Smooth muscle cell of the brain vasculature (primary cell): ENCODE measurements at places on chromosomes 13 and 19.
A peak's percentile ranks its signal among the peaks of the same experiment; 100 is the strongest.

GRCh38 chr19:43789029-43789428 lies 8.3 kb upstream of the KCNN4 start:
- DNase-seq = no peak

GRCh38 chr13:43089912-43090498 lies 66.6 kb downstream of the DNAJC15 start:
- DNase-seq = no peak

- no peak for DNase-seq
Measured at GRCh38 chr13:113405481-113406300, 41.8 kb upstream of the GRTP1 start.

DNA sequence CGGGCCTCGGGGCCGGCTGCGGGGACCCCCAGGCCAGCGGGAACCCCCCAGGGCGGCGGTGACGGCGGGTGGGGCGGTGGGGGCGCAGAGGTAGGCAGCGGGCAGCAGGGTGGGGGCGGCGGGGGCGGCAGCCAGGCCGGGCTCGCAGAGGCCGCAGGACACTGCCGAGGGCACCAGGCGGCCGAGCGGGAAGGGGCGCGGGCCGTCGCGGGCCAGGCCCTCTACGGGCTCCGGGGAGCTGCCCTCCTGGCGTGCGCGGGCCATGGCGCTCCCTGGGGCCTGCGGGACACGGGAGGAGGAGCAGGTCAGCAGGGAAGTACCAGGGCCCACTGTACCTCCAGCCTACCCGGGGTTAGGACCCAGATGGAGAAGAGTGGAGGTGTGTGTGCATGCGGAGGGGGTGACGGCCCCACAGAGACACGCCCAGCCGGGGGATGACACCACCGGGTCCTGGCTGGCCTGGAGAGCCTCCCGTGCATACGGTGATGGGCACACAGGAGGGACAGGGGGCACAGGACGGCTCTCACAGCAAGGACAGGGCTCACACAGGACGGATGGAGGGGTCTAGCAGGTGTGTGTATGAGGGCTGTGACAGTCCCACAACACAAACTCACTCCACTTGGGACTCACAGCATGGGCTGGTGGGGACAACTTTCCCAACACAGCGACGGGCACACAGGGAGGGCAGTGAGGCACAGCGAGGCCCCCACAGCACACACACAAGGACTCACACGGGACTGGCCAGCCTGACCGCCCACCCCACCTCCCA lies 2.6 kb downstream of the BBC3 start:
- DNase-seq = no peak

DNA sequence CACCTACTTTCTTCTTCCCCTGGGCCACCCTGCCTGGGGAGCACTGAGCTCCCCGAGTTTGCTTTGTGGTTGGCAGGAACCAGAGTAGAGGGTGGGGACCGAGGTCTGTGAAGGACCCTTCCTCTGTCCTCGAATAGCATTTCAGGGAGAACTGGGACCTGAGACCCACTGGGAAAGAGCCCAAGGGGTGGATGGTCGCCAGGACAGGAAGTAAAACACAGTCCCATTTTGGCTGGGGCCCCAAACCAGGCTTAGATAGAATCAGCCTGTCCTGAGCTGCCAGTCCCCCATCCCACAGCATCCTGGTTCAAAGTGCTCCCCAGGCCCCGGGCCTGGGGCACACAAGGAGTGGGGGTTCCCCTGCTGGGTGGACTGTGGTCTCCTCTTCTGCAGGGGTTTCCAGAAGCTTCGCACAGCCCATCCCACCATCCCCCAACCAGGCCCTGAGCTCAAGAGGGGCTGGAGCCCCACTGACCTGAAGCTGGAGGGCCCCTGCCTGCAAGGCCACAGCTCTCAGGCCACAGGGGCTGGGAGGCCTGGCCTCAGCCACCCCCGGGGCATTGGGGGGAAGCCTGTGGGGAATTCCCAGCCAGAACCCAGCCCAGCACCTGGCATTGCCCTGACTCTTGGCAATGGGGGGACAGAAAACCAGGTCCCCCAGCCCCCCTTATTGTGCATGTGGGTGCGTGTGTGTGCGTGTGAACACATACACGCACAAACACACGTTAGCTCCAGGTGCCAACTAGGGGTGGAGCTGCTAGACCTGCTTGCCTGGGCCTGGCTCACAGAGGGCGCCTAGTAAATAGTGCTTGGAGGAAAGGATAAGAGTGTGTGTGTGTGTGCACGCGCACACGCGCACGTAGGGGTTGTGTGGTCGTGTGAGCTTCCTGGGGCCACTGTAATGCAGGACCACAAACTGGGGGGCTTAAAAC lies 995 bp upstream of the MKNK2 start:
- no peak for DNase-seq

GRCh38 chr13:39847336-39847735 lies 191.9 kb downstream of the COG6 start:
- DNase-seq = no peak

DNA sequence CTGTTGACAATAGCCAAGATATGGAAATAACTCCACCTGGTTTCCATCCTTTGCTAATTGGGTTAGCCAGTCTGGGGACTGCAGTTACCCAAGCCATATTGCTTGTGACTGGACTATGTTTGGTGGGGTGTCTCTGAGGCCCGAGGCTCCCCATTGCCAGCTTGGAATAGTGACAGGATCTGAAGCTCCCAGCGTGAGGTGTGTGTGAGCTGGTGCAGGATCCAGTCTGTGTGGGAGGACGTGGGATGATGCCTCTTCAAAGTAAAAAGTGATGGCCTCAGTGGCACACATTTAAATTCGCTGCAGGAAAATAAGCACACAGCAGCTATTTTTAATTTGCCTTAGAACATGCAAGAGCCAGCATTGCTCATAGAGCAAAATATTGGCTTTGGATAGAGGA lies 75.0 kb downstream of the TEX26 start:
- DNase-seq = no peak

- DNase-seq = no peak
Measured at GRCh38 chr19:35908973-35909683, 1.0 kb upstream of the TYROBP start.

DNA sequence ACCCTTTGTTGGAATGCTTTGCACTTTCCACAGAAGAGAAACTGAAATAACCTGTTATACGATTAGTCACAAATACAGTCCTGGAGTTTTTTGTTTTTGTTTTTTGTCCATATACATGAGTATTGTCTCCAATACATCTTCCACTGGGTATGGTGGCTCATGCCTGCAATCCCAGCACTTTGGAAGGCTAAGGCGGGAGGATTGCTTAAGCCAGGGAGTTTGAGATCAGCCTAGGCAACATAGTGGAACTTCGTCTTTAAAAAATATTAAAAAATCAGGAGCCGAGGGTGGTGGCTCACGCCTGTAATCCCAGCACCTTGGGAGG lies 25.0 kb downstream of the AP2S1 start:
- DNase-seq = no peak

- peak; percentile 17 for DNase-seq
Measured at GRCh38 chr13:52599037-52599847, 43.0 kb upstream of the HNRNPA1L2 start.

GRCh38 chr13:20206698-20207235 lies 14.0 kb upstream of the GJB2 start:
- no peak for DNase-seq

GRCh38 chr13:30526612-30527495 lies 61.1 kb upstream of the HMGB1 start:
- no peak for DNase-seq

DNA sequence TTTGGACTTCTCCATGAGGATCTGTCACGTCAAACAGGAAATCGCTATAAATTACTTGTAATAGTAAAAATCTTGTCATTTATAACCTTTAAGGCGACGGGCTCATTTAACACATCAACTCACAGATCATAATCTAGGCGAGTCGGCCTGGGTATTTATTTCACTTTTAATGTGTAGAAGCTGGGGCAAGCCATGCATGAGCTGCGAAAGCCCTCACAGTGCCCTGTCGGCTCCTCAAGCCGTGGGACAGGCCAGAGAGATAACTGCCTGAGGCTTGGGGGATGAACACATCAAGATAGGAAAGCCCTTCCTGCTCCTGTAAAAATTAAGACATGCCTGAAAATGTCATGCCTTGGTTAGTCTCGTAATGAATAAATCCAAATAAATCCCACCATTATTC lies 30.8 kb downstream of the SOX1 start:
- DNase-seq = no peak

GRCh38 chr19:7970716-7971448 lies 27.4 kb upstream of the TIMM44 start:
- peak; percentile 15 for DNase-seq

- DNase-seq = no peak
Measured at GRCh38 chr13:48404952-48405351, 8.0 kb downstream of the LPAR6 start.

DNA sequence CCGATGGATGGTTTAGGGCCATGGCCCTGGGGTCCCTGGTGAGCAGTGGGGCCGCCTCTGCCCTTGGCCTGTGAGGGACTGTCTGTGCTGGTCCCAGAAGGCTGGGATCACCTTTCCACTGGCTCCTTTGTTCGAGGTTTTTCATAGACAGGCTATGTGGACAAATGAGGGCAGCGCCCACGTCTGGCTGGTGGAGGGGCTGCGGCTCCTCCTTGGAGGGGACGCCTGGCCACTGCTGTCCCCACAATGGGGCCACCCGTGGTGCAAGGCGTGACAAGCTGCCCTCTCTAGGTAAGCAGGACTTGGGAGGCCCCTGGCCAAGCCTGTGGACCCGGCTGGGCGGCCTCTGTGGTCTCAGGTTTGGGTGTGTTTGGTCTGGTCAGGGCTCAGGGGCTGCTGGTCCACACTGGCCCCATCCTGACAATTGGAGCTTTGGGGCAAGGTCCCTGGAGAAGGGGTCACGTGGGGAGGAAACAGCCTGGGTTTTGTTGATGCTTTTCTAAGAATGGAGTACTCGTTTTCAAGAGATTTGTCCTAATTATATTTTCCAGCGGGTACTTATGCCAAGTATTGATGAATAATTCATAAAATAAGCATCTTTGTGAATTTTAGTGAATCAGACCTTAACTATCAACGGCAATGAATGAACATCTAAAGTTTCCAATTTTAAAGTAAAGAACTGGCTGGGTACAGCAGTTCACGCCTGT lies 33.3 kb downstream of the MCF2L start:
- DNase-seq = no peak

GRCh38 chr19:37986048-37986750 lies 79.2 kb downstream of the SIPA1L3 start:
- DNase-seq = no peak

GRCh38 chr13:44504116-44504515 lies 72.0 kb downstream of the TSC22D1 start:
- DNase-seq = no peak

DNA sequence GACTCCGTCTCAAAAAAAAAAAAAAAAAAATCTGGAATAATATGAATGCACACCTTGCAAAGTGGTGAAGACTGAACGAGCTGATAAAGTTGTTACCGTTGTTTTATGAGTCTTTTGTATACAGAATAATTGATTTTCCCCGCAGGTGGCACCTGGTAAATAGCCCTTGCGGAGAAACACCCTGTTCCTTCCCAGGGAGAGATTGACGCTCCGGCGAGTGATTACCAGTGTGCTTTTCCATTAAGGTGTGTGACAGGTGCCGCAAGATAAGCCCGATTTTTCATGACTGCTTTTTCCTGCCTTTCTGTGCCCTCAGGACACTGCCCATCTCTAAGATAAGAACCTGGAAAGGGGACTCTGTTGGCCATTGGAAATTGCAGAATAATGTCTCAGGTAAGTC lies 943 bp downstream of the ZNF302 start:
- no peak for DNase-seq

- DNase-seq = no peak
Measured at GRCh38 chr19:50831026-50831396, 2.4 kb downstream of the KLK15 start.

DNA sequence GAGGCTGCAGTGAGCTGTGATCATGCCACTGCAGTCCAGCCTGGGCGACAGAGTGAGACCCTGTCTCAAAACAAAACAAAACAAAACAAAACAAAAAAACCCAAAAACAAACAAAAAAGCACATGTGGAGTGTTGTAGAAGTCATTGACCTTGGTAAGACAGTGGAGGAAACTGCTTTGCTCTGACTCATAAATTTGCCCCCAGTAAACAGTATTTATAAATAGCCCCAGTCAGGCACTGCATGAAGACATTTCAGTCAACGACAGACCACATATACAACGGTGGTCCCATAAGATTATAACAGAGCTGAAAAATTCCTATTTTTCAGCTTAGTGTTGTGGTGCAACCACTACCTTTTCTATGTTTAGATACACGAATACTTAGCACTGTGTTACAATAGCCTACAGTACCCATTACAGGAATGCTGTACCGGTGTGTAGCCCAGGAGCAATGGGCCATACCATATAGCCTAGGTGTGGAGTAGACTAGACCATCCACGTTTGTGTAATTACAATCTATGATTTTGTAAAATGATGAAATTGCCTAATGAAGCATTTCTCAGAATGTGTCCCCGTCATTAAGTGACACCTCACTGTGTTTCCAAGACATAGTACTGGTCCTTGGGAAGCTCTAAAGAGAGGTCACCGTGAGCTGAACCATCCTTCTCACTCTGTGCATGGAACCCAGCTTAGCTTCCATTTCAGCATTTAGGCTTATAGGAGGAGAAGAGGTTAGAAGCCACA lies 1.1 kb downstream of the ARL11 start:
- DNase-seq = no peak

DNA sequence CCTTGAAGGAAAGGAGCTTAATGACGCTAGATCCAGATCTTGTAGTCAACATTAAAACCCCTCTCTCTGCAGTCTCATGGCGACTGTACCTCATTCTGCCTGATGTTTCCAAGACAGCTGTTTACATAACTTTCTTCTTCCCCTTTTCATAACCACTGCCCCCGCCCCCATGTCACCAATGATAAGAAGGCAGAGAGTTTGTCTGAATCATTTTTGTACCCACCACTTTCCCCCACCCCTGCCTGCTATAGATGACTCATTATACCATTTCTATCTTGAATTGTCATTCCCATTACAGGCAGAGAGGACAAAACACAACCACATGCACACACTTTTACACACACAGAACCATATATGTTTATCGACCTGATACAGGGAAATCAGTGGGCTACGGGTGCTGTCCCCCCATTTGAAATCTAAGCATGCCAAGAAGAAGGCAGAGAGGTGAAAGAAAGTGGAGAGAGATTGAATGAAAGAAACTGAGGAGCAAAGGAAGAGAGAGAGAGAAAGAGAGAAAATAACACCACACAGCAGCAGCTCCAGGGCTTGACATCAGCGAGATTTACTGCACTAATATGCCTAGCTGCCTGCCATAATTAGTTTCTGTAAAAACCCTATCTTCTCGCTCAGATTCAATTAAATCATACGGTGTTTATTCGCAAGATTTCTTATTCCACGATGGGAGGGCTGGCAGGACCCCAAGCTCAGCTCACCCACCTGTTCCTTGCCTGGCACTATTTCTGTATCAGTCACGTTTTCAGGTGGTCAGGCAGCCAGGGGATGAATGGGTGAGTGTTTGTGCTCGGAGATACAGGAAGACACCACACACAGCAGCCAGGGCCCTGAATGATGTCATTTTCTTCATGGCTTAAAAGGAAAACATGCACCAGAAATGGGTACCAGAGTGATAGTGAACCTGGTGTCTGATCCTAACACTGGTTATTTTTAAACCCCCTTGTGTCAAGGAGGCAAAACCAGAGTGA lies 114.3 kb upstream of the SERP2 start:
- DNase-seq = no peak

- DNase-seq = no peak
Measured at GRCh38 chr19:39557811-39558623, 18.1 kb upstream of the EID2 start.

GRCh38 chr19:7509625-7510024 lies 6.3 kb upstream of the ZNF358 start:
- no peak for DNase-seq
